ENCODE measurements at places on chromosomes 2 and 18.
A peak's percentile ranks its signal among the peaks of the same experiment; 100 is the strongest.

DNA sequence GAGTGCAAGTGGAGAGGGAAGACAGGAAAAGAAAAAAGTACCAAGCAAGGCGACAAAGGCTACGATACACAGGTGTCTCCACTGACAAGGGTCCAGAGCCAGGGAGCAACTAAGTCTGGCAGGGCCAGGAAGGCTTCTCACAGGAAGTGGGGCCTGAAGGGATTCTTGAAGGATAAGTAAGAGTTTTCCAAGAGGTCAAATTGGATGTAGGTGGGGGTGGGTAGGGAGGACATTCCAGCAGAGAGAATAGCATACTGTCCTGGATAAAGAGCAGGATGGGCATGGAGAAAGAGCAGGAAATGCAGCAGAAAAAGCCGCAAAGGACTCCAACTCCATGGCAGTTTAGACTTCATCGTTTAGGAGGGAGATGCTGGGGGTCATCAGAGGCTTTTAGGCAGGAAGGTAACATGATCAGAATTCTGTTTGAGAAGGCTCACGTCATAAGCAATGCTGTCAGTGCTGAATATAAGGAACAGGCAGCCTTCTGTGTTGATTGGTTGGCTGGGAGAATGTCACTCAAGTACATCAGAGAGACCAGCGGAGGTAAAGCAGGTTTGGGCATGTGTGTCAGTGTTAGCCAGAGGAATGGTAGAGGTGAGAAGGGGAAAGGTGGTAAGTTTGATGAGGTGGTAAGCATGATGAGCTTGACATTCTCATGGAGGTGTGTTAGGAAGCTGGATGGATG lies 35.1 kb downstream of the ARHGAP25 start:
- DNase-seq: no peak

DNA sequence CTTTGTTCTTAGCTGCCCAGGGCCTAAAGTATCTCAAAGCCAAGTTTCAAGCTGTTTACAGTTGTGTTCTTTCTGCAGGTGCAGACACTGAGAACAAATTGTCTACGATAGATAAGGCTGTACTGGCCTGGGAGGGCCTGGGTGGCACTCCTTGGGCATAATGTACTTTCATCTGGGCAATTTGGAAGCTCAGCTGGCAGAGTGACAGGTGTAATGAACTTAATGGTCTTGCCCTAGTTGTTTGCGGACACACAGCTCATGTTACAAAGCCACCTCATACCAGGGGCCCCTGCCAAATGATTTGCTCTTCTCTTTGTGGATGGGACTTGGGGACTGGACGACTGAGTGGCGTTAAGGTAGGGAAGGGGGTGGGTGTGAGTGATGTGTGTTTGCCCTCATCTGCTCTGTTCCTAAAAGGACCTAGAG lies 4.3 kb downstream of the LDLRAD4 start:
- DNase-seq: no peak

DNA sequence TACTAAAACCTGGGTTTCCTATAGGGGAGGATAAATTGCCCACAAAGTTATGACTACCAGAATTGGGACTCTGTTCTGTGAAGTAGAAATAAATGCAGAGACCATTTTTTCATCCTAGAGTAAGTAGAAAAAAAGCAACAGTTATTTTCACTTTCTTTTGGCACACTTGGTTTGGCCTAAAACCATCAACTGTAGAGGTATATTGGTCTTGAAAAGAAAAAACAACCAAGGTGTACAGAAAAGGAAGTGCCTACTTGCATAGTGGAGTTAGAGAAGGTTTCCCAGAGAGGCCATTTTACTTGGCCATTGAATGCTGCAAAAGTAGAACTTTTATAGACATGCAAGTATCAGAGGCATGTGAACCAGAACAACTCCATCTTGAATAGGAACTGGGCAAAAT lies 89.4 kb upstream of the TACR1 start:
- DNase-seq: no peak

DNA sequence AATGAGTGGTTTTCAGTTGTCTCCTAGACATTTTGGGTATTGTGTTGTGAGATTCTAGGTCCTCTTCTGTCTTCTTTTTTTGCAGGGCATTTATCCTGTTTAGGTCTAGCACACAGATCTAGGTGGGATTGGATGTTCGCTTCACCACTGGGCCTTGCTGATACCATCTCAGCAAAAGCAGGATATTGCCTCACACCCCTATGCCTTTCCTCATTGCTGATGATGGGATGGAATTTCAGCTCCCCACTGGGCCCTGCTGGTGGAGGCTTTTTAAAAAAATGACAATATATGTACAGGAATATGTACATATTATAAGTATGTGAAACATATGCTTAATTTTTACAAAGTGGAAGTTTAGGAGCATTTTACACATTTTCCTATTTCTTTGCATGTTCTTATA lies 5.4 kb upstream of the TOGARAM2 start:
- no peak for DNase-seq

GRCh38 chr2:25664183-25664964 lies 9.0 kb downstream of the DTNB start:
- DNase-seq: peak; percentile 61
